ENCODE measurements at places on chromosomes 7 and 10.
A peak's percentile ranks its signal among the peaks of the same experiment; 100 is the strongest.

DNA sequence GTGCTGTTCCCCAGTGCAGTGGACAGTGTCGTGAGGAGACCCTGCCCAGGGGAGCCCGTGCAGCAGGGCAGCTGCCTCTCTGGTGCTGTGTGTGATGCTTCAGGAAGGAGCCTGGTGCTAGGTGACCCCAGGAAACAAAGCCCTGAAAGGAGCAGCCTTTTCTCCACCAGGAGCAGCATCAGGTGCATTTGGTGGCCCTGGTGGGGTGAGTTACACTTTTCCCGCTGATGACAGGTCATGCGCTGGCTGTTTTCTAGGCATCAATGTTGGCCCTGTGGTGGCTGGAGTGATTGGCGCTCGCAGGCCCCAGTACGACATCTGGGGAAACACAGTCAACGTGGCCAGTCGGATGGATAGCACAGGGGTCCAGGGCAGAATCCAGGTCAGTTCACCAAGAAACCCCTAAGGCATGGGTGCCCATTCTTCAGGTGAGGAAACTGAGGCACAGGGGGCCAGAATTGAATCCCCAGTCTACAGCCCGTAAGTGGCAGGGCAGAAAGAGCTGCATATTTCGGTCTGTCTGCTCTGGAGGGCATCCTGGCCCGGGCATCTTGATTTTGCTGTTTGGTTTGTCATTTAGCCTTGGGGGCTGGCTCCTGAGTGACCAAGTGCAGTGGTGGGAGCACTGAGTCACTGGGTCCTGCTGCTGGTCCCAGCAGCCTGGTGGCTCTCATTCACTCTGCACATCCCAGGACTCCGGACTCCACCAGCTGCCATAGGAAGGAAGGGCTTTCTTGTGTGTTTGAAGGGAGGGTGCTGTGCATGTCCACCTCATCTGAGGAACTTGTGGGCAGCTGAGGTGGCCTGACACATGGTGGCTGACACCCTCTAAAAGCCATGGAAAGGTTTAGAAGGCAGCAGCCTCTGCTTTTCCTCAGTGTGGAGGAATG lies 136.3 kb downstream of the ADCY1 start:
- DNase-seq: no peak

- no peak for DNase-seq
Observed at GRCh38 chr7:108136191-108136688, 6.1 kb upstream of the LAMB4 start.

- DNase-seq: no peak
Observed at GRCh38 chr7:103686064-103686463, 240.1 kb upstream of the SLC26A5 start.

GRCh38 chr10:128708182-128708581 lies 582.0 kb upstream of the MKI67 start:
- no peak for DNase-seq

- DNase-seq: no peak
Observed at GRCh38 chr10:94402843-94403379, 570 bp downstream of the TBC1D12 start.

GRCh38 chr10:103493916-103494877 lies 692 bp downstream of the NEURL1 start:
- no peak for DNase-seq

- DNase-seq: no peak
Observed at GRCh38 chr10:109968953-109969759, 38.6 kb upstream of the ADD3 start.

- DNase-seq: no peak
Observed at GRCh38 chr7:105594034-105594433, 12.7 kb upstream of the EFCAB10 start.

DNA sequence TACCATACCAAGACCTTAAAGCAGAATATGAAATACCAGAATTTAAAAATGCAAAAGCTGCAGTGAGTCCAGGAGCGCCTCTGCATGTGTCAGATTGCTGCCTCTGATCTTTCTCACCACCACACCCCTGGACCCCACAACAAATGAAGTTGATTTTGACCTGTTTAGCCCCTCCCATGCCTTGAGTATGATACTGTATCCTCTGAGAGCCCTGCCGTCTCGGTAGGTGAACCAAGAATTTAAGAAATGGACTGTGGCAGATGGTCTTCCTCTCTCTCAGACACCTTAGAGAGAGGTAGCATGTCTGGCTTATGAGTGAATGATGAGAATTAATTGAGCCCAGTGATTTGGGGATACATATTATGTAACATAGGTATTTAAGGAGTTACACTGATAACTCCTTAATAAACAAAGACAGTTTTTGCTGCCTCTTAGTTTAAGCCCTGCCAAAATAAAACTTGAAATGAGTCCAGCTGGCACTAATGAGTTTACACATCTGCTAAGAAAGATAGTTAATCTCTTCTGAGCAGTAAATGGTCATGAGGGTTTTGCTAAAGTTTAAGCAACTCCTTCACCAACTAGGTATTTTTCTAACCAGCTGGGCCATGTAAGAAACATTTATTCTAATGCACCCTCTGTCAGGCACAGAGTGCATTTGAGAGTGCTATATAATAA lies 4.5 kb upstream of the TFPI2 start:
- no peak for DNase-seq

GRCh38 chr10:110535958-110536891 lies 31.3 kb upstream of the SMC3 start:
- DNase-seq: peak; percentile 69

DNA sequence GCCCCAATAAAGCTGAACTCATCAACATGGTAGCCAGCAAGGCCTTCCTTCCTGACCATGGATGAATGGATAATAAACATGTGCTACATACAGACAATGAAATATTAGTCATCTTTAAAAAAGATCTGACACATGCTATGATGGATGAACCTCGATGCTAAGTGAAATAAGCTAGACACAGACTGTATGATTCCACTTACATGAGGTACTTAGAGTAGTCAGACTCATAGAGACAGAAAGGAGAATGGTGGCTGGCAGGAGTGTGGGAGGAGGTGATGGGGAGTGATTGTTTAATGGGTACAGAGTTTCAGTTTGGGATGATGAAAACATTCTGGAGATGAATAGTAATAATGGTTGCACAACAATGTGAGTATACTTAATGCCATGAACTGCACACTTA lies 114.1 kb upstream of the SORCS3 start:
- DNase-seq: no peak

- DNase-seq: no peak
Observed at GRCh38 chr7:111531993-111532392, 30.3 kb downstream of the IMMP2L start.

GRCh38 chr10:30959836-30960210 lies 71.8 kb downstream of the ZNF438 start:
- DNase-seq: no peak

GRCh38 chr7:126843336-126843735 lies 409.4 kb downstream of the GRM8 start:
- no peak for DNase-seq

DNA sequence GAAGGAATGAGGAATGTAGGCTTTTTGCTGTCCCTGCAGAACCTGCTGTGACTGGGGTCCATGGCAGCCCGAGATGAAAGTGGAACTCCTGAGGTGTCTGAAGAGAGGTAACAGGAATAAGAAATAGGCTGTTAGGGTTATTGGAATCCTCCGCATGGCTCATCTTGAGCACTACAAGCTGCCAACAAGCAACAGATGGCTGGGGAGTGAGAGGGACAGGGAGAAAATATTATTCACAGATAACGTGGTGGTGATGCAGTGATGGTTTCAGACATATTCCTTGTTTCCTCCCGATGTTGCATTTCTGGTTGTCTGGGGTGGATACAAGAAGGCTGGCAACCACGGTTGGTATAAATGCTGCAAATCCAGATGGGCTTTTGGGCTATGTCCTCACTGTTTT lies 46.1 kb downstream of the AP3M1 start:
- DNase-seq: no peak

DNA sequence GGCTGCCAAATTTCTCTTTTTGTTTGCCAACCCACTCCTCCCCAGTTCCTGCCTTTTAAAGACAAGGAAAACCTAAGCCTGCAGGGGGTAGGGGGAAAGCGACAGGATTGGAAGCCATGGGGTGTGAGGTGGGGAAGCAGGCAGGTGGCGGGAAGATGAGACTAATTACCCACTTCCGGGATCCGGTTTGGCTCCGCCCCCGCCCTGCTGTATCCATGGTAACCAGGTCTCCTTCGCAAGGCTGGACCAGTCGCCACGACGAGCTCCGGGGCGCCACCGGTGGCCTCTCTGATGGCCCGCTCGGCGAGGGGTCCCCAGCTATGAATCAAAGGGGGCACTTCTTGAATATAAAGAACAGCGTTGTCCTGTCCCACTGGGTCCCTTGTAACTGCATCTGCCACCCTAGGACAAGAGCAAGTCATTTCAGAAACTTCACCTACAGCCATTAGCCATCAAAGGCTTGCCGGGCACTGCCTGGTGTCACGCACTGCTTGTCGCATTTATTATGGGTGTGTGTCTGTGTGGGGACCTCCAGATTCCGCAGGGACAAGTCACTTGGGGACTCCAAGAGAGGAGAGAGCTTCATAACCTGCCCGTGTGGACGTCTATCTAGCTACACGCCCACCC lies 55.4 kb upstream of the LMTK2 start:
- peak; percentile 35 for DNase-seq

- no peak for DNase-seq
Observed at GRCh38 chr10:6213257-6213905, 10.6 kb downstream of the PFKFB3 start.

DNA sequence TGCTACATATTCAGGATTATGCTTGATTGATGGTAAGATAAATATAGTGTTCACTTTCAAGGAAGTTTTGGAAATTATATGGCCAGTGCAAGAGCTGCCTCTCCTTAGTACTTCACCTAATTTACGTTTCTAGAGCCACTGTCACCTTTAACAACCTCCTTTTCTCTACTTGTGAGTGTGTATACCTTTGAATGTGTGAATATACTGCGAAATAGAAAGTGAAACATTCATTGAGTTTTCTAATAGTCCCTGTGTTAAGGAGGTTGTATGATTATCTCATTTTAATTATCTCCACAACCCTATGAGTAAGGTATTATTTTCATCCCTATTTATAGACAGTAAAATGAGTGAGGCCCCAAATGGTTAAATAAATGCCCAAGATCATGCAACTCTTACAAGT lies 1050.5 kb downstream of the XPNPEP1 start:
- no peak for DNase-seq

GRCh38 chr7:132135746-132136385 lies 440.4 kb downstream of the PLXNA4 start:
- DNase-seq: no peak

DNA sequence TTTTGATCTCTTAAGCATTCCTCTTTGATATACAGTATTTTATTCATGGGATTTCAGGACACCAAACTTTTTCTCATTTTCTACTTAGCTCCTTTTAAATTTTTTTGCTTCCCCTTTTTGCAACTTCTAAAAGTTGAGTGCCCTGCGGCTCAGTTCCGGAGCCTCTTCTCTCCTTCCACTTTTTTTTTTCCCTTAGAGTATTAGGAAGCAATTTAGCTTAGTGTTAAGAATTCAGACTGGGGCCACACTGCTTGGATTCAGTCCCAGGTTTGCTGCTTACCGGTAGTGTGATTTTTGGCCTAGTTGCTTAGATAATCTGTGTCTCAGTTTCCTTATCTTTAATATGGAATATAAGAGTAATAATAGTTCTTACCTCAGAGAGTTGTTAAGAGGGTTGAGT lies 3.4 kb downstream of the STAM start:
- no peak for DNase-seq

- no peak for DNase-seq
Observed at GRCh38 chr7:135206941-135207391, 4.4 kb downstream of the WDR91 start.
